ENCODE measurements at places on chromosomes 4 and X.

DNA sequence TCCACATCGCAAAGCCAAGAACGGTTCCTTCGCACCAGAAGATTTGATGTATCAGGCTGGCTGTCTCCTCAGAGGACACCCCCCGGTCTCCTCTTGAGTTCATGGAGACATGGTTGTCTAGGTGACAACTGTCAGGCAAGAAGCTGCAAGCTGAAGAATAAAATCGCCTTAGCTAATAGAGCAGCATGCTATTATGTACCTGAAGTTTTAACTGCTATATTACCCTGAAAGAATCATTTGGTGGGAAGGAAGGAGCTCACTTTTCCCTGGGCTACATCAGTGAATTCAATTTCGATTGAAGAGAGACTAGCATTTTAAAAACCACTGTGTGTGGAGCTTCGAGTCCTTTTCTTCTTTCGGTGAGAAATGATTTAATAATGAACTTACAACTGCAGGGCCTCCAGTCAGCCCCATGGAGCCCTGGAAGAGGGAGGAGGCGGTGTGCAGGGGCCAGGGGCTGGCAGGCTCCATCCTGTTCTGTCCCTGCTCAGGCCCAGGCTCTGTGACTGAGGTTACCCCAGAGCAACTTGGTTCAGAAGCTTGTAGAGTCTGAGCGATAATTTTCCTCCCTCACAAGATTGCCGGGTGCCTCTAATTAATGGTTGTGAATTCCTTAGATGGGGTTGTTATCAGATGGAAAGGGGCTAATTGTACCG, 191.3 kb downstream of the MID1IP1 start:
- DNase-seq, result no peak

- no peak for DNase-seq
These were observed 166.9 kb downstream of the ASMT start for GRCh38 chrX:1781766-1782165.

DNA sequence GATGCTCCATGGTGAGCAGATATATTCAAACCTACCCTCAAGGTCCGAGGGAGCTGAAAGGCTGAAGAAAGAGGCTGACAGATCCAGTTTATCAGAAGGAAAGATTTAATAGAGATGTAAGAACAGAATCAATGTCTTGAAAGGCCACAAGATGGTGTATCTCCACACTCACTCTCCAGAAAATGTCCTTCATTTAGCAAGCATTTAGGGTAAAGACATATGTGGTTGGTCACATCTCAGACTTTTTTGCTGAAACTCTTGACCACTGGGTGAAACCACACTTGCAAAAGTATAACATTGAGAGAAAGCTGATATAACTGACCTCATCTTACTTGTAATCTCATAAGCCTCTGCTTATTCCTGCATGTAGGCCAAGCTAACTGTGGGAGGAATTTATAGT, 745.8 kb upstream of the GALNTL6 start:
- no peak for DNase-seq

- DNase-seq, result no peak
These were observed 10.2 kb downstream of the SH3TC1 start for GRCh38 chr4:8209181-8209874.
